ENCODE measurements at places on chromosomes 3 and 15.

GRCh38 chr3:14646589-14647413, 4.8 kb upstream of the CCDC174 start:
- DNase-seq = no peak

GRCh38 chr3:23418026-23418425, 214.9 kb downstream of the UBE2E2 start:
- DNase-seq = no peak

- DNase-seq = no peak
Observed at GRCh38 chr15:92158426-92158825, 235.3 kb upstream of the ST8SIA2 start.

GRCh38 chr3:188000361-188000861, 153.5 kb upstream of the LPP start:
- no peak for DNase-seq

DNA sequence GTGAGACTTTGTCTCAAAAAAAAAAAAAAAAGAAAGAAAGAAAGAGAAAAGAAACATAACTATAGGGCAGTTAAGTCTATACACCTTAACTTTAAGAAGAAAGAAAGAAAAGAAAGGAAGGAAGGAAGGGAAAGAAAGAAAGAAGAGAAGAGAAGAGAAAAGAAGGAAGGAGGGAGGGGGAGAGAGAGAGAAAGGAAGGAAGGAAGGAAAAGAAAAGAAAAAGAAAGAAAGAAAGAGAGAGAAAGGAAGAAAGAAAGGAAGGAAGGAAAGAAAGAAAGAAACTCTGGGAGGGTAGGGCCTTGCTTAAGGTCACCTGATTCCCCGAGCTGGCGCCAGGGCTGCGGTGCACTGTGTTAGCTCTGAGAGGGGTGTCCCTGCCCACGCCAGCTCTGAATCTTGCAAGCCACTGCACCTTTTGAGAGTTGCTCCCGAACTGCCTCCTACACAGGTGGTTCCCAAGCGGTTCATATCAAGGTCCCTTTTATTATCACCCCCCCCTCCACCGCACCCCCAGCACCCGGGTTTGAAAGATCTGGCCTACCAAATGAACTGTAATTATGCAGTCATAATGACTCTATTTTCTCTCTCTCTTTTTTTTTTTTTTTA, 39.2 kb upstream of the VPS8 start:
- DNase-seq = no peak

DNA sequence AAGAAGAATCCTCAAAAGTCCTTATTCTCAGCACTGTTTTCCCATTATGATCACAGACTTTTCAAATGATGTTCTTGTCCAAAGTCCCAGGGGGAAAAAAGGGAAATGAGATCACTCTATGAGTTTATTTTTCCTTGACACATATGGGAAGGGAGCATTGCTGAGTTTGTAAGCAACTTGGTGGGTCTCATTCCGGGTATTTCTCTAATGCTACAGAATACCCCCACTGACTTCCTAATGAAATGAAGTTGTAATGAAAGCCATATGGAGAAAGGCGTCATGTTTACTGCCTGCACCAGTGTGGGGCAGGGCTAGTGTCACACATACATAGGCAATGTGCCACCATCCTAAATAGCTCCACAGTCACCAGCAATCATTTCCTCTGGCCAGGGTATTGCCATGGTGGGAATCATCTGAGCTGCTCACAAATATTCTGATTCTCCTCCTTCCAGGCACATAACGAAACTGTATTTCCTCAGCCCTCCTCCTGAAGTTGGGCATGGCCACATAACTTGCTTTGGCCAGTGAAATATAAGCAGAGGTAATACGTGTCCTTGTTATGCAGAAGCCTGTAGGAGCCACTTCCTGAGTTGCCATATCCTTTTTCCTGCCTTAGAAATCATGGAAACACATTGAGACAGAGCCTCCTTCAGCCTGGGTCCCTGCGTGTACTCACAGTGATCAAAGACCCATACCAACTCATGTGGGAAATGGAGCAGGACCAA, 41.0 kb upstream of the C15orf61 start:
- DNase-seq = peak; percentile 82

- DNase-seq = no peak
Observed at GRCh38 chr15:53910236-53910849, 67.9 kb upstream of the UNC13C start.

DNA sequence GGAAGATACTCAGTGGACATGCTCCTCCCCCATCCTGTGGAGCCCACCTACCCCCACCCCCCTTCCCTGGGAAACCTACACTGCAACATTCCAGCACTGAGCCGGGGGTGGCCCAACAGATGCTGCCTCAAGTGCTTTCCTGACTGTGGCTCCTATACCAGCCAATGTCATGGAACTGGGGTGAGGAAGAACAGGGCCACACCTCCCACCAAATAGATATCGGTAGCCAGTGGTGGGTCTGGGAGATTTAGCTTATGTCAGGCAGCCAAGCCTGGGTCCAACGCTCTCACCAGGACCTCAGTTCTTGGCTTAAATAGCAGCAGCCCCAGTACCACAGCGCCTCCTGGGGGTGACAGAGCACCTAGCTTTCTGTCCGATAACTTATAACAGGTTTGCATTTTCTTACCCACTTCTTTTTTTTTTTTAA, 30.3 kb downstream of the CDC25A start:
- DNase-seq = peak; percentile 65

DNA sequence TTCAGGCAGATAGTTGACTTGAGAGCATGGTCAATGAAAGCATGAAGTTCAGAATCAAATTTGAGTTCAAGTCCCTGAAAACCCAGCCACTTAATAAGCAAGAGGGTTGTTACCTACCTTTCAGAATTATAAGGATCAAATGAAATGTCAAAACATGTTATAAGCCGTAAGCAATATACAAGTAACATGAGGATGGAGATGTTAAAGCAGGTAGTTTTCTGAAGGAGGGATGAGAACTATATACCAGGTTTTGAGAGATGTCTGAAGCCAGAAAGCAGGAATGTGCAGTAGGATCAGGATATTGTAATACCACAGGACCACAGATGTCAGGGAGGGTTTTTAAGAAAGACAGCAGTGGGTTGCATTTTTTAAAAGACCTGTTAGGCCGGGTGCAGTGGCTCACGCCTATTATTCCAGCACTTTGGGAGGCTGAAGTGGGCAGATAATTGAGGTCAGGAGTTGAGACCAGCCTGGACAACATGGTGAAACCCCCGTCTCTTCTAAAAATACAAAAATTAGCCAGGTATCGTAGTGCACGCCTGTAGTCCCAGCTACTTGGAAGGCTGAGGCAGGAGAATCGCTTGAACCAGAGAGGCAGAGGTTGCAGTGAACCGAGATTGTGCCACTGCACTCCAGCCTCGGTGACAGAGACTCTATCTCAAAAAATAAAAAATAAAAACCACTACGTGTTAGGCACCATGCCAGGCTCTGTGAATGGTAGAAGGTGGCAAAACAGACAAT, 6.9 kb upstream of the EIF3J start:
- no peak for DNase-seq

- no peak for DNase-seq
Observed at GRCh38 chr3:57085211-57085610, 24.7 kb downstream of the SPATA12 start.

DNA sequence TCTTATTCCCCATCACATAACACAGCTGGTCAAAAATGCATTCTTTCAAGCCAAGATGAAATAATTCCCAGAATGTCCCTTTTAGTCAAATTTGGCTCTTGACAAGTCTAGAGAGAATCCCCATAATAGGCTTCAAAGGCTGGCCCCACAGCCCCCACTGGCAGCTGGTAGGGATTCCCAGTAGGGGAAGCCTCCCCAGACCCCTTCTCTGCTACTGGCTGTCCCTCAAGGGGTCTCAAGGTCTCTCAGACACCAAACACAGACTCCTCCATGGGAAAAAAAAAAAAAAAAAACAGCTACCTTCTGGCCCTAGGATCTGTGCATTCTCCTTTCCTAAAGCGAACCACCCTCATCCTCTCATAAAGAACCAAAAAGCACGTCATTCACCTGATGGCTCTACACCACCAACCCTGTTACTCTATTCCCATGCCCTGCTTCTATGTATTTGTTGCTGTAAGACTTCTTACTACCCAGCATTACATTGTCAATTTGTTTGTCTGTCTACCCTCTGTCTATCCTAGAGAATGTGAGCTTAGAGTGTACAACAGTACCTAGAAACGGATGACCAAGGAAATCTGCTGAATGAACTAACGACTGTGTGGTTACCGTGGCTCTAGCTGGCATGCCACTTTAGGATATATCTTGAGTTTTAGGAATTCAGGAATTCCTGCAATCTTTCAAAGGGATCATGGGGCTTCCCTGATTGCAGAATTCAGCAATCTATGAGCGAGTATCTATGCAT, 164.1 kb upstream of the NSMCE3 start:
- DNase-seq = no peak

DNA sequence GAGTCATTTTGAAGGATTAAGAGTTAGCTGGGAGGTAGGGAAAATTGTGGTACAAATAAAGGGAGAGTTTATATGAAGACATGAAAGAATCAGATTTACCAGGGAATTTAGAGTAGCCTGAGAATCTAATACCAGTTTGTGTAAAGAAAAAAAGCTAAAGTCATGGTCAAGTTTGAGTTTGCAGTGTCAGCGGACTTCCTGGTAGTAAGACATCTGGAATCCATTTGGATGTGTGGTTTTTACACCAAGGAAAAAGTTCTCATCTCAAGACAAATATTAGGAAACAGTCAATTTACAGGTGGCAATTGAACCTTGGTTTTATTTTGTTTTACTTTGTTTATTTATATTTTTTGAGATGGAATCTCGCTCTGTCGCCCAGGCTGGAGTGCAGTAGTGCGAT, 1.5 kb upstream of the P2RY12 start:
- peak; percentile 42 for DNase-seq

GRCh38 chr15:48451241-48451640, 120.0 kb downstream of the DUT start:
- no peak for DNase-seq

DNA sequence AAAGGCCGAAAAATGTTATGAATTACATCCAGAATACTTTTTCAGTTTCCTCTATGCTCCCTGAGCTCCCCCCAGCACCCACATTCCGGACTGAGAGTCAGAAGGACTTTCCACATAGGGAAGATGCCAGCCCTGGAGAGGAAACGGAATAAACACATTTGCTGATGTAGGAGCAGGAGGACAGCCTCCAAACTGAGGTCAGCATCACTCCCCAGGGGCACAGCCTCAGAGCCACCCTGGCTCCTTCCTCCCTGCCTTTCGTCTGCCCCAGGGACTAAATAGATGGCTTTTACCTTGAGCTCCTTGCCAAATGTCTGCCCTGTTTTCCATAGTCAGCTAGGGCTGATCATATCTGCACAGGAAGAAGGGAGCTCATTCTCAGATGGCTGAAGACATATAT, 22.6 kb upstream of the SLCO2A1 start:
- no peak for DNase-seq

DNA sequence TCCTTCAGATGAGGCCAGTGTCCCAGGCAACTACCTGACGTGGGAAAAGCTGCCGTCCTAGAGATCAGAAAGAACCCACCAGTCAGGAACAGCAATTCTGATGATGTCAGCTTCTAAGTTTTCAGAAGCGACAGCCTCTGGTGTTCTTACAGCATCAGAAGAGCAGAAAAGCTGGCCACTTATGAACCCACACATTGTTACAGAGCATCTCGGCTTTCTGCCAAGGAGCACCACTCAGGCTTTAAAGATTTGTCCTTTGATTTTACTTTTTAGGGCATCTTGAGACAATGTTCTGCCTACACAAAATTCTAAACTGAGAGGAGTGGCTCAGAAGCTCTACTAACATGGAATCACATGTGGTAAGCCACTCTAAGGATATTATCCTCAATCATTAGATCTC, 49.7 kb upstream of the BOC start:
- no peak for DNase-seq

GRCh38 chr3:40996827-40997710, 202.2 kb upstream of the CTNNB1 start:
- no peak for DNase-seq

GRCh38 chr3:74921676-74922075, 307.2 kb upstream of the CNTN3 start:
- no peak for DNase-seq

- DNase-seq = no peak
Observed at GRCh38 chr3:74366331-74366730, 248.1 kb downstream of the CNTN3 start.

GRCh38 chr15:94478763-94479162, 247.4 kb downstream of the MCTP2 start:
- DNase-seq = peak; percentile 11

GRCh38 chr3:175526609-175527280, 667.6 kb downstream of the NAALADL2 start:
- DNase-seq = no peak

- DNase-seq = no peak
Observed at GRCh38 chr3:140332131-140332530, 345.7 kb upstream of the TRIM42 start.

GRCh38 chr15:91956026-91956723, 102.7 kb downstream of the SLCO3A1 start:
- DNase-seq = peak; percentile 9
